ENCODE measurements at places on chromosomes 11 and 22.

- no peak for DNase-seq
Measured at GRCh38 chr11:17230867-17231851, 23.4 kb upstream of the PIK3C2A start.

DNA sequence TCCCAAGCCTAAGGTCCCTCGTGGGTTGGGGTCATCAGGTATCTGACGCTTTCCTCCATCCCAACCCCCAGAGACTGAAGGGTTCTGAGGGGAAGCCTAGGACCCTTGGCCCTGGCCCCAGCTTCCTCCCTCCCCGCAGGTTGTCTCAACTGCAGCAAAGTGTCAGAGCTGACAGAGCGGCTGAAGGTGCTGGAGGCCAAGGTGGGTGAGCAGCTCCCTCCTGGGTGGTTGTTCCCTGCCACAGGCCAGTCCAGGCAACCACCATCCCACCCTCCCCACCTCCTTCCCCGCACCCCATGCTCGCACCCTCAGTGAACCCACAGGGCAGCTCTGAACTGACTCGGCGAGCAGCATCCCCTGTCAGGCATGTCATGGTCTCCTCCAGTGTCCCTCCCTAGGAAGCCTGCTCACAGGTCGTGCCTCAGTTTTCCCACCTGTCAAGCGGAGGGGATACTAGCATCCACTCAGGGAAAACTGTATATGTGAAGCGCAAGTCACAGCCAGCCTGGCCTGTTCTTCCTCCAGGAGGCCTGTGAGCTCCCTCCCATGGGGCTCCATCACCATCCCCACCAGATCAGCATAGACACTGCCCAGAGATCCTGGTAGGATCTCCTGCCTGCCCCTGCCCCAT lies 20.8 kb downstream of the EMID1 start:
- DNase-seq: no peak

- no peak for DNase-seq
Measured at GRCh38 chr11:70713988-70714665, 315.8 kb downstream of the CTTN start.

- no peak for DNase-seq
Measured at GRCh38 chr11:82003671-82004515, 729.8 kb downstream of the FAM181B start.

GRCh38 chr11:120703358-120704152 lies 192.0 kb downstream of the GRIK4 start:
- DNase-seq: no peak

GRCh38 chr11:35185696-35186095 lies 46.7 kb downstream of the CD44 start:
- no peak for DNase-seq

- no peak for DNase-seq
Measured at GRCh38 chr11:93791493-93791892, 7.4 kb downstream of the MED17 start.

DNA sequence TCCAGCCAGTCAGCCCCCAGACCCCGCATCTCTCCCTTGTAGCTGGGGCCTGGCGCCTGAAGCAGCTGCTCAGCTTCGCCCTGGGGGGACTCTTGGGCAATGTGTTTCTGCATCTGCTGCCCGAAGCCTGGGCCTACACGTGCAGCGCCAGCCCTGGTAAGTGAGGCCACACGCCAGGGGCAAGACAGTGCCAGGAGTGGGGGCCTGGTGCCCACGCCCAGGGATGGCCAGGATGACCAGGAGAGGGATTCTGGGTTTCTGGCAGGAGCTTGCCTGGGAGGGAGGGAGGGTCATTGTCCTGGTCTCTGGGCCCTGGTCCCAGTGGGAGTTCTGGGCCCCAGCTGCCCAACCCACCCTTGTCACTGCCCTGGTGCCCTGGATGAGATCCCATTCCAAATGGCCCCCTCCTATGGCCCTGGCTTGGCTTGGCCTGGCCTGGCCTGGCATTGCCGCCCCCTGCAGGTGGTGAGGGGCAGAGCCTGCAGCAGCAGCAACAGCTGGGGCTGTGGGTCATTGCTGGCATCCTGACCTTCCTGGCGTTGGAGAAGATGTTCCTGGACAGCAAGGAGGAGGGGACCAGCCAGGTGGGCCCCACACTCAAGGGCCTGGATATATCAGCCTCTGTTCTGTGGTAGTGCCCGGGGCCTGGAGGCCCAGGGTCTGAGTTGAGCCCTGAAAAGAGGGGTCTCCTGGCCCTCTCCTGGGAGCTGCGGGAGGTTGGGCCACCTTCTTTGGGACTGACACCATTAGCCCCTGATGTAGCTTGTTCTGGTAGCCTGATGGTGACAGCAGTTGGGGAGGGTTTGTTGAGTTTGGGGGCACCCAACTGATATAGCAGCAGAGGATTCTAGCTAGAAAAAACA lies 3.7 kb downstream of the SLC39A13 start:
- DNase-seq: peak; percentile 35

- no peak for DNase-seq
Measured at GRCh38 chr22:31879585-31879984, 64.8 kb upstream of the YWHAH start.

DNA sequence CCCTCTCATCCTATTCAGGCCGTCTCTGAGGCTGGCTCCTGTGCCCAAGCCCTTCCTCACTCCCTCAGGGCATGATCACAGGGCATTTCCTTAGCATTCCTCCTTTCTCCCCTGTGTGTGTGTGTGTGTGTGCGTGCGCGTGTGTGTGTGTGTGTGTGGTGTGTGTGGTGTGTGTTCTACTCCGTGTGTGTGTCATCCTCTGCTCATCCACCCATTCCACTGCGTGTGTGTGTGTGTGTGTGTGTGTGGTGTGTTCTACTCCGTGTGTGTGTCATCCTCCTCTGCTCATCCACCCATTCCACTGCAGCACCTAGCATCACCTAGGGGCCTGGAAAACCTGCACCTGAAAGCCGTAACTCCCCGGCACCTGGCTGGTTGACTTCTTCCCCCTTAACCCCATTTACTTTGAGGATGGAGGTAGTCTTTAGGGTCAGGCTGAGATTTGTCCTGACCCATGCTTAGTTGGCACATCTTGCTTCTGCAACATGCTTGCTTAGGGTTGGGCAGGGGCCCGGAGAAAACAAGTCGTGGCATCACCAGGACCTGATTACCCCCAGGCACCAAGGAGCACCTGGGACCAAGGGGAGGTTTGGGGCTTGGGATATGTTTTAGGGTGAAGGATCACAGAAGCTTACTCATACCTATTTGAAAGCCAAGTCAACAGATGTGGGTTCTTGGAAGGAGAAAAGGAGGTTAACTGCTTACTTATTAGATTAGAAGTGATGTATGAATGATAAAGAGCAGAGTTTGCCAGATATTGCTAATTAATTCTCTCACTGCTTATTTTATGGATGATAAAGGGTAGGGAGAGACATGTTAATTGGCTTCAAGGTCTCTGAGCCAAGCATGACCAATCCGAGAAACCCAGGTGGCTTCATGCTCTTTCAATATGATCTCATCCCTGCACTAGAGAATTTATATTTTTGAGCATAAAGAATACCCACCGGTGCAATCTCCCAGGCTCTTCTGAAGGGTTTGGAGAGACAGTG lies 18.9 kb downstream of the TIMP3 start:
- DNase-seq: no peak

- no peak for DNase-seq
Measured at GRCh38 chr11:134566311-134566710, 154.3 kb upstream of the B3GAT1 start.

- no peak for DNase-seq
Measured at GRCh38 chr11:77039491-77040400, 5.5 kb downstream of the B3GNT6 start.

DNA sequence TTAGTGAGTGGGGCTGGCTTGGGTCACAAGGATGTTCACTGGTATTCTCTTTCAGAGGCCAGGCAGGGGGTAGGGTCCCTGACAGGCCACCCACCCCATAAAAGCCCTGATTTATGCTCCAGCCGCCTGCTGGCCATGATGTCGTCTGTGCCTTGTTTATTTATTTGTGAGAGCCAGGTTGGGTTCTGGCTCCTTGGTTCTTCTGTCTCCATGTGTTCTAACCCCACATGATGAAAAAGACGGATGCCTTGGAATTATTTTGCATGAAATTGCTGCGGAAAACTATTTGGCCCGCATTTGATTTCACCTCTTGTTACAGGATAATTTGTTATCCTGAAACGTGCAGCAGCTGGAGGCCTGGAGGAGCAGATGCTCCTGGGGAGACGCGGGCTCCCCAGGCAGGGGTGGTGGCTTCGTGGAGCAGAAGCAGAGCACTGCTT lies 46.3 kb upstream of the WNT11 start:
- no peak for DNase-seq

DNA sequence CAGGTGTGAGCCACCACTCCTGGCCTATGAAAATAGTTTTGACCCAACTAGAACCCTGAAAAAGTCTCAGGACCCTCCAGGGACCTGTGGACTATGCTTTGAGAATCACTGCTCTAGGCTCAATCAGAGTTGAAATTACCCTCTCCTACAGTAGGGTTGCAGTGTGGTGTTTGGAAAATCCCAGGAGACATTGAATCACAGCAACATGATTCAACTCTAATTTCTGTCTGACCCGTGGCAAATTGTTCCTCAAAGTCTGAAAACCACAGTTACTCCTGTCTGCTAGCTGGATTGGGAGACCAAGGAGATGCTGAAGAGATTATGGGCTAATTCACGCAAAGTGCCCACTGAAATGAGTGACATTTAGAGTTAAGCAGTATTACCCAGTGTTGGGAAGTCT lies 5.4 kb upstream of the MTMR3 start:
- no peak for DNase-seq

DNA sequence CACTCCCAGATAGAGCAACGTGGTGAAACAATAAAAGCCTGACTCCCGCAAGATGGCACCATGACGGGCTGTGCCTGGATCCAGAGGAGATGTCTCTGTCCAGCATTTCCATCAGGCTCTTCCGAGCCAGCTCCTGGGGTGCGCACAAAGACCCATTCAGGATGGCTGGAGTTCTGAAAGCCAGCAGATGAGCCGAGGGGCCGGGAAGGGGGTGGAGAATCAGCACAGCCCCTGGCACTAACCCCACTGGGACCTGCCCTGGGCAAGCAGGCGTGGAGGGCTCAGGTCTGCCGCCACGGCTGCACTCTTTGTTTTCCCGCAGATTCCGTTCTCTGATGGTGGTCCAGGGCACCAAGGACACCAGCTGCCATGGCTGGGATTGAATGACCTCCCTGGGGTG lies 97.2 kb upstream of the BLID start:
- DNase-seq: no peak

DNA sequence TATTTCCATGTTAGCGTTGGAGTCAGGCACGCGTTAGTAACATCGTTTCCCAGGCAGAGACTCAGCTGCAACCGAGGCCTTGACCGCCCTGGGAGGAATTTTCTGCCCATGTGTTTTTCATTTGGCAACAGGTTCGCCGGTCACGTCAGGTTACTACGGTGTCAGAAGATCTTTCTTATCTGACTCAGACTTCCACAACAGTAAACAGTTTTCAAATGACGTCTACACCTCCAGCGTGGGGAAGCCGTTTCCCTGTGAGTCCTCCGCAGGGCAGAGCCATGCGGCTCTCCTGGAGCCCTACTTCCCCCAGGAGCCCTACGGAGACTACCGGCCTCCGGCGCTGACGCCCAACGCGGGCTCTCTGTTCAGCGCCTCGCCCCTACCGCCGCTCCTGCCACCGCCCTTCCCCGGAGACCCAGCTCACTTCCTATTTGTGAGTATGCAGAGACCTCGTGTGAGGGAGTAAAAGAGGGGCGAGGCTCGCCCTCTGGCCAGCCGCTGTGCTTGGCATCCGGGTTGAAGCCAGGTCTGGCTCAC lies 14.3 kb upstream of the POU2AF3 start:
- no peak for DNase-seq

- no peak for DNase-seq
Measured at GRCh38 chr11:45896422-45896984, 10.6 kb downstream of the FREY1 start.

DNA sequence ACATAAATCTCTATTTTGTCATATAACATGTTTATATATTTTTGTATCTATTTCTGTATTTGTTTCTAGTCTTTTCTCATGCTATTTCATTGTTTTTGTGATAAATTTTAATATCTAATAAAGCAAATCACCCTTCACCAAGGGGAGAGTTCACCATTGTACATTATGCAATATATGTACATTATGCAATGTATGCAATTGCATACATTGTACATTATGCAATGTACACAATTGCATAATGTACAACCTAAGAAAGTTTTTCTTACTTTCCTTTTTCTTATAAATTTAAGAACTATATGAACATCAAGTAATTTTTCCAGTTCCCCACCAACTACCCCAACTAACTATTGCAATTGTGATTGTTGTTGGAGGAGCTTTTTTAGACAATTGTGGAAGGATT lies 44.1 kb upstream of the GLYATL2 start:
- DNase-seq: no peak

- DNase-seq: no peak
Measured at GRCh38 chr11:117900720-117901440, 24.4 kb upstream of the FXYD6 start.
